ENCODE measurements at places on chromosomes 13 and 19. TPM values are rescaled to one million over a fixed set of nuclear protein-coding genes. Genes with fewer than 3 reads are reported as not detected.

DNA sequence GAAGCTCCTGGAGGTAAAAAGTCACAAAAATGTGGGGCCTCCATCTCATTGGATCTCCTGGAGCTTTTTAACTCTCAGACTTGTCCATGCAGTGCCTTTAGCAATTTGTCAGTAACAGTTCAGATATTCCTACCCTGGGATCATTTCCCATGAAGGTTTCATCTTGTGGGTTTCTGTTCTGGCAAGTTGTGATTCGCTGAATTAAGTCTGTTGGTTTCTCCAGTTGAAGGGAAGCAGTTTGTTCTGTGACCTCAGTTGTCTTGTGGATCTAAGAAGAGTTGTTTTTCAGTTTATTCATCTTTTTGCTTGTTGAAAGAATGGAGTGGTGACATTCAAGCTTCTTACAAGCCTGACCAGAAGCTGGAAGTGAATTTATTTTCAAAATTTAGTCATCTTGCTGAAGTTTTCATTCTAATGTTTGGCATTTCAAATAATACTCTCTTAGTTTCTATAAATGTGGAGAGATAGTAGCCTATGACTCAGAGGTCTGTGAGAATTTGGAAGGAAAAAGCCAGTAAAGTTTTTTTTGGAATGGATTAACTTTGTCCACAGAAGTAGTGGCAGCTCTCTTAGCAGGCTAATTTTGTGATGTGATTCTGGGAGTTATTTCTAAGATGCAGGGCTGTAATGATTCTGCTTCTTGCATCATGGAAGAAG lies 120.1 kb upstream of the CSNK1A1L start:
- DNase-seq: no peak

DNA sequence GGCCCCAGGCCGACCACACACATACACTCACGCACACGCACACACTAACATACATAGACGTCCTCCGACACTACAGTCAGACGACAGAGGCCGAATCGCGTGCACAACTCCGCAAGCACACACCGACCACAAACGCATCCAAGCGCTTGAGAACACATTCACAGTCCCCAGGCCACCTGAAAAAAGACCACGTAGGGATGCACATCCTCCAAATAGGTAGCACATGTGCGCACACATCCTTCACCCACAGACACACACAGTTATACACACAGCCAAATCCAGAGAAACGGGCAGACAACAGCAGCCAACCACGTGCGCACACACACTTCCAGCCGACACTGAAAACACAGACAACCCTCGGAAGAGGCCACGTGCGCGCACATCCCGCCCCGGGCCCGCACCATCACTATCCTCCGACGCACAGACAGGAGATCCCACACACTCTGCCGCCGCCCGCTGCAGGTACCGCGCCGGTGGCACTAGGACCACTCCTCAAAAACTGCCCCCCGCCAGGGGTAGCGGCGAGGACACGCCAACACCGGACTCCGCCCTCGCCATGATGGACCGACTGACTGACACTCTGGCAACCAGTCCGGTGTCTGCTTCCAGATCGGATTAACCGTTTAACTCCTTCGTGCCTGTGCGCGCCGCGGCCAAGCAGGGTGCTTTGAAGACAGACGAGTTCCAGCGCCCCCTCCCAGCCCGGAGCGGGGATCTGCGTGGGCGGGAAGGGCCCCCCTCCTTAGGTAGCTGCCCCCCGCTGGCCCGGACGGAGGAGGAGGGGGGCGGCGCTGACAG lies 493 bp upstream of the PDE4A start:
- no peak for DNase-seq

- no peak for DNase-seq
Measured at GRCh38 chr13:20921572-20921971, 19.0 kb upstream of the XPO4 start.

- peak; percentile 39 for DNase-seq
Measured at GRCh38 chr19:37931881-37932655, 25.1 kb downstream of the SIPA1L3 start.

The FAM216B gene
- not detected for total RNA-seq

GRCh38 chr13:41286370-41286769 lies 23.0 kb upstream of the MTRF1 start:
- DNase-seq: no peak

The RFX2 gene
- 4.3 TPM for total RNA-seq

The SSC5D gene
- total RNA-seq: 0.13 TPM

DNA sequence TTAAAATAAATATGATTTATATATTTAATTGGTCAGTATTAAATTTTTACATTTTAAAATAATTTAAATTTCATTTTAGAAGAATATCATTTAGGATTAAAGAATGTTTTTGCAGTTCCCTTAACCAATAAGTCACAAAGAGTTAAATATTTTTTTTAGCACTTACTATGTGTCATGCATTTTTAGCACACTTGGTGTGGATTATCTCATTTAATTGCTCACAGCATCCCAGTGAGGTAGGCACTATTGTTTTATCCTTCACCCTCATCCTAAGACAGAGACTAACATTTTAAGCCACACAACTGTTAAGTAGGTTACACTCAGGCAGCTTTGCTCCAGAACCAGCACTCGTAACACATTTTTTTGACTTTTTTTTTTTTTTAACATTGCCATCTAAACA lies 78.2 kb downstream of the URI1 start:
- no peak for DNase-seq

DNA sequence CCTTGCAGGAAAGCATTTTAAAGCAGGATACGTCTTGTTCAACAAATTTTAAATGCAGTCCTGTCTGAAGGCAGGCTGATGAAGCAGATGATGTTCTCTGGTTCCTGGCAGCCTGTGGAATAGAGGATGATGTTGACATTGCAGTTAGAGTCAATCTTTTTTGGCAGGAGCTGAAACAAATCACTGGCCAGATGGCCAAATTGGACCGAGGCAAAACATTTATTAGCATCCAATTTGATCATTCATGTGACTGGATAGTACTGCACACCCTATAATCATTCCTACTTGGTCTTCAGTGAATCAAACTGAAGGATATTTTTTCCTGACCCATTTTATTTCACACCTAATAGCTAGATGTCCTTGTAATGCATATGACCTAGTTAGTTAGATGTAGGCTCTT lies 172.2 kb upstream of the SLC10A2 start:
- DNase-seq: no peak

DNA sequence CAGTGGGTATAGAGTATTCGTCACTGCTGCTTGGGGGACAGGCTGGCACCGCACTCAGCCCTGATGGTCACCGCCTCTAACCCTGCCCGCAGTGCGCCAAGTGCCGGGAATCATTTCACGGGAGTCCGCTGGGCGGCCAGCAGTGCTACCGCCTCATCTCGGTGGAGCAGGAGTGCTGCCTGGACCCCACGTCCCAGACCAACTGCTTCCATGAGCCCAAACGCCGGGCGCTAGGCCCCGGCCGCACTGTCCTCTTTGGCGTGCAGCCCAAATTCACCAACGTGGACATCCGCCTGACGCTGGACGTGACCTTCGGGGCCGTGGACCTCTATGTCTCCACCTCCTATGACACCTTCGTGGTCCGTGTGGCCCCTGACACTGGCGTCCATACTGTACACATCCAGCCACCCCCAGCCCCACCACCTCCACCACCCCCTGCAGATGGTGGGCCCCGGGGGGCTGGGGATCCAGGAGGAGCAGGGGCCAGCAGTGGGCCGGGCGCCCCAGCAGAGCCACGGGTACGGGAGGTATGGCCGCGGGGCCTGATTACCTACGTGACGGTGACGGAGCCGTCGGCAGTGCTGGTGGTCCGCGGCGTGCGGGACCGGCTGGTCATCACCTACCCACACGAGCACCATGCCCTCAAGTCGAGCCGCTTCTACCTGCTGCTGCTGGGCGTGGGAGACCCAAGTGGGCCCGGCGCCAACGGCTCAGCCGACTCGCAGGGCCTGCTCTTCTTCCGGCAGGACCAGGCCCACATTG lies 14.5 kb downstream of the CNFN start:
- no peak for DNase-seq

The PPAN gene
- total RNA-seq: 41.2 TPM

GRCh38 chr13:30871588-30872275 lies 34.3 kb upstream of the MEDAG start:
- DNase-seq: no peak

The KIR3DL1 gene
- total RNA-seq: not detected

DNA sequence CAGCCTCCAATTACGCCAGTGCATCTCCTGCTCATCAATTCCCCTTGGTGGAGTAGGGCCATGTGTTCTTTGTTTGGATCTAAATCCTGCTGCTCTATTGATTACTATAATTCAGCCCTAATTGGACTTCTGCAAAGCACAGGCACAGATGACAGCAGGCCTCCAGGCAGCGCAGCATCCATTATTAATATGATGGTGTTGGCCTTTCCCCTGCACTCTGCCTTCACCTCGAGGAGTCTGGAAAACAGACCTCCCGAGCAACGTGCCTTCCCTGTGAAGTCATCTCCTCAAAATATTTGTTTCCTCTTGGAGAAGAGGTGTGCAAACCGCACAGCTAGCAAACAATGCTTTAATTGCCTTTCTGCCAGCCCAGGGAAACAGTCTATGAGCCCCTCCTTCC lies 92.5 kb downstream of the UQCRFS1 start:
- no peak for DNase-seq

The KIR2DL1 gene
- total RNA-seq: not detected

DNA sequence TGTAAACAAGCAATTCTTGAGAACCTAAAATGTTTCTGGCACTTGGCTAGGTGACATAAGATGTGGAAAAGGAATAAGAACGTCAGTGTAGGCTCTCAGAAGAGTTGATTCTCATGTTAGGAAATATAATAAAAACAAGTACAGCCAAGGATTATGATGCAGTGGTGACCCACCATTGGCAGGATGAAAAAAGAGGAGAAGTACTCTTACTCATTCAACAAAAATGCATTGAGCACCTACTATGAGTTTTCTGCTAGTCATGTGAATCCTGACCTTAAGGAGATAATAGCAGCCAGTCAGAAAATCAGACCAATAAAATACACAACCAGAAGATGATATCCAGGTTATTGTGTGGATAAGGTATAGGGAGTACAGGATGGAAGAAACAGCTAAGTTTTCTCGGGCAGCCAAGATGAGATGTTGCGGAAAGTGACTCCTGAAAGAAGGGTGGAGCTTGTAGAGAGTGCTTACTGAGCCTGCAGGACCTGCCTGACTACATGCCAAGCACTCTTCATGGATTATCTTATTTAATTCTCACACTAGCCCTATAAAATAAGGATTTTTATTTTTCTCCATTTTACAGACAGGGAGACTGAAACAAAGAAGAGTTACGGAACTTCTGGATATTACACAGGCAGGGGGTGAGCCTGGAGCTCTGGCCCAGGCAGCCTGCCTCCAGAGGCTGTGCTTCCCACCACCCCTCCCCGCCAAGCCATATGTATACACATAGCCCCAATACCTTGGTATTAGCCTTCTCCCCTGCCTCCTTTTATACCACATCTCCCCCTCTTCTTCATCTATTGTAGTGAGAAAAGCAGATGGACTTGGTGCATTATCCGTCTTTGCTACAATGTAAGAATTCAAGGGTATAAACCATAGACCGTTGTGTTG lies 58.0 kb downstream of the TGDS start:
- DNase-seq: no peak

GRCh38 chr19:15154002-15154612 lies 46.7 kb downstream of the NOTCH3 start:
- DNase-seq: no peak

The COG3 gene
- total RNA-seq: 30.8 TPM

The ZNF865 gene
- total RNA-seq: 0.67 TPM

DNA sequence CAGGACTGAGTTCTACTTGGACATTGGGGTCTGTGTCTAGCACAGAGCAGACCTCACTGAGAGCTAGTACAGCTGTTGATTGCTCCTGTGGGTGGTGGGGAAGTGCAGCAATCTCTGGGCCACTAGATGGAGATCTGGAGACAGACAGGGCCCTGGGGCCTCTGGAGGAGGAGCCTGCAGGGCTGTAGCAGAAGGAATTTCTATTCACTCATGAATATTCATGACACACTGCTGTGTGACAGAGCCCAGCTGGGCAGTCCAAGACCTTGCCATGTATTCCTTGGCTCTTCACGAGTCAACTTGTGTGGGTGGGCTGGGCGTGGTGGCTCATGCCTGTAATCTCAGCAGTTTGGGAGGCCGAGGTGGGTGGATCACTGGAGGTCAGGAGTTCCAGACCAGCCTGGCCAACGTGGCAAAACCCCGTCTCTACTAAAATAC lies 37.5 kb downstream of the SUGP2 start:
- DNase-seq: peak; percentile 53

GRCh38 chr19:28210886-28211285 lies 1002.1 kb downstream of the UQCRFS1 start:
- no peak for DNase-seq

The RAVER1 gene
- 10.3 TPM for total RNA-seq

The EDNRB gene
- total RNA-seq: 4.0 TPM

DNA sequence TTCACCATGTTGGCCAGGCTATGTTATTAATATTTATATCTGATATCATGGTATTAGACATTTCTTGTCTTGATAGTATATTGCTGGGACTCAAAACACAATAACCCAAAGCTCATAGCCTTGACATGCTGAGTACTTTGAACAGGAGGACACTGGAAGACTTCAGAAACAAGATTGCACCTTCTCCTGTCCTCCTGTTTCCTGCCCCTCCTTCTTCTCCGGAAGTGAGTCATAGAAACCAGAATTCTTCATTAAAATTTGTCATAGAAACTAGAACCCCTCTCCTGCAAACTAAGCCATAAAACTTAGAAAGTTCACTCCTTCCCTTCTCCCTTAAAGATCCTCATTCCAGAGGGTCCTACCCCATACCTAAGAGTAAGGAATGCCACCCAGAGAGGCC lies 400.2 kb downstream of the SLITRK5 start:
- no peak for DNase-seq

The CSNK1G2 gene
- 88.6 TPM for total RNA-seq

DNA sequence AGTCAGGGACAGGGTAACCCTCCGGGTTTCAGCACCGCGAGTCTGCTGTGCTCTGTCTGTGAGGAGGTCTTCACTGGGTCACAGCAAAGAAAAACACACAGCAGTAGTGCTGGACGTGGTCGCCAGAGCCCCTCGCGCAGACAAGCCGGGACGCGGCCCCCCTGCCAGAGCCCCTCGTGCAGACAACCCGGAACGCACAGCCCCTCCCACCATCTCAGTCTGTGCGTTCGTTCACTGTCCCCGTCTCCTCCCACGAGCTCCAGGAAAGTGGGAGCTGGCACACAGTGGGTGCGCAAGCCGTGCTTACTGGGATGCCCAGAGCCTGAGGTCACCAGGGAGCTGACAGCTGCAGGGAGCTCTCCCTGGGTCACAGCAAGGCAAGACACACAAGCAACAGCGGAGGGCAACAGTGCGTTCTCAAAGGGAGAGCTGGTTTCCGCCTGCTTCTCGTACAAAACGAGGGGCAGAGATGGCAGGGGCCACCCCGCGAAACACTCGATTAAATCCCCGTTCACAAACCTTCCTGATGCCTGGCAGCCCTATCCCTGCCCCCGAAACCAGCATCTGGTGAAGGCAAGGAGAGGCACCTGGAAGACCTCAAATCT lies 3.2 kb upstream of the PLPP2 start:
- no peak for DNase-seq
